ENCODE measurements at places on chromosomes 3 and 15.

- DNase-seq = no peak
Observed at GRCh38 chr3:31247063-31247447, 285.7 kb upstream of the STT3B start.

DNA sequence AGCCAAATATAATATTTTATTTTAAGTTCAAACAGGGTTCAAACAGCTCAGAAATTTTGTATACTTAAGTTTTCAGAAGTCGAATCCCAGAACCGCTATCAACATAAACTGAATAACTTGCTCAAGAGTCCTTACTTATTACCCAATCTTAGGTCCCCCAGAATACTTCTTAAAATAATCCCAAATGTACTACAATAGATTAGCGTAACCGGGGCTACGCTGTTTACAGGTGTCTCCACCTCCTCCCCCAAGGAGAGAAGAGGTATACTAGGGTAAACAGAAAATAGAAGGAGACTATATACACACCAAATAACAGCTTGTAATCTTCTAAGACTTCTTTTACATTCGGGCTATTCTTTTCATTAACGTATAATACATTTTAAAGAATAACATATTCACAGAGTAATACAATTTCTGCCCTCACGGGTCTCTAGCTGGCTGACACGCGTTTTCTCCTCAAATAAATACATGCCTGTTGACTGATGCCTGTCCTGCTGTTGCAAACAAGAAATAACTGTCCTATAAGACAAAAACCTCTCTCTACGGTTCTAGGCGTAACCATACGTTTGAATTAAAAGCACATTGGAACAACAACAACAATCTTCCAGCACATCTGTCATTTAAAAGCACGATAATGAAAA lies 1.3 kb downstream of the DENND4A start:
- no peak for DNase-seq

GRCh38 chr15:34001536-34001935 lies 33.2 kb downstream of the CHRM5 start:
- no peak for DNase-seq

GRCh38 chr15:88257311-88258092 lies 963 bp upstream of the NTRK3 start:
- DNase-seq = no peak

- DNase-seq = no peak
Observed at GRCh38 chr15:90596943-90597342, 67.2 kb downstream of the CRTC3 start.

DNA sequence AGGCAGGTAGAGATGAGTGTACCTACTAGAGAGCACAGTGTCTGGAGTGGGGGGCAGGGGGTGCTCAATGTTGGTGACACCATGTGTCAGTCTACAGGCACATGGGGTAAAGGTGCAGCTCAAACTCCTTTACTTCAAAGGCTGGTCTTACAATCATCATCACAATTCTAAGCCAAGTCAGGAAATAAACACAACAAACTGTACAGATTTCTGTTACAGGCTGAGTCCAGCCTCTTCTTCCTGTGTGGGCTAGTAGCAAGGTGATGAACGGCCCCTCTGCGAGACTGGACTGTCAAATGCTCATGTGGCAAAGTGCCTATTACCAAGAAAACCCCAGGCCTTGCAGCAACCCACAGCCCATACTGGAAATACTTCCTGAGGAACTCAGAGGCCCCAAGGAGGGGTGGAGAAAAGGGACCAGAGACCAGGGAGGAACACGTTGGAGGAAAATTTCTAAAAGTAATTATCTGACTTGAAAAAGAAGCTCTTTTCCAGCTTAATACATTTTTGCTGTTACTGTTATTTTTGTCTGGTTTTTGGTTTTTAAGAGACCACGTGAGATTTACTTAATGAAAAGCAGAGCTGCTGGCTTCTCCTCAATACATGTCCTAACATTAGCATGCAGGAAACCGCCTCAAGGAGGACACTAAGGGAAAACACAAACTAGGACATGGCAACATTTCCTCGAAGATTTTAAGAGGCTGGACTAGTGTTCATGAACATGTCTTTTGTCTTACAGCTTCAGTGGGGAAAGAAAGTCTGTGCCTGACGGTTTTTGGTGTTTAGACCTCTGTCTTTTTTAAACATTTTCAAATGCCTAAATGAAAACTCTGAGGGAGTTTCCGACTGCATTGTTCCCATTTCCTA lies 29.5 kb downstream of the TBC1D2B start:
- DNase-seq = no peak

DNA sequence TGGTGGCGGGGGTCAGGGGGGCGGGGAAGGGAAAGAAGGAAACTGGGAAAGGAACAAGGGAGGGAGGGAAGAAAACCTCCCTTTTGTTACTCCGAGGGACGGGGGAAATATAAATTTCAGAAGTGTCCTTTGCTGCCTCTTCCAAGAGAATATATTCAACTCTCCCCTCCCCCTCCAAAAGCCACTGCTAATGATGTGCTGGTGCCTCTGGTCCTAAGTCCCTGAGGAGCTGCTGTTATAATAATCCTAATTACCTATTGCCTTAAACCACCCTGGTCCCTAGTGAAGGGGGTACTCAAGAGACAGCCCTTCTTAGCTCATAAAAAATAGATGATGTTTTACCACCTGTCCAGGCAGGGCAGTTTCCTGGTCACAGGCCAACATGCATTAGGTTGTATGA lies 118.3 kb upstream of the TRIM42 start:
- DNase-seq = no peak

- DNase-seq = no peak
Observed at GRCh38 chr3:170359178-170359704, 1.7 kb downstream of the SKIL start.

DNA sequence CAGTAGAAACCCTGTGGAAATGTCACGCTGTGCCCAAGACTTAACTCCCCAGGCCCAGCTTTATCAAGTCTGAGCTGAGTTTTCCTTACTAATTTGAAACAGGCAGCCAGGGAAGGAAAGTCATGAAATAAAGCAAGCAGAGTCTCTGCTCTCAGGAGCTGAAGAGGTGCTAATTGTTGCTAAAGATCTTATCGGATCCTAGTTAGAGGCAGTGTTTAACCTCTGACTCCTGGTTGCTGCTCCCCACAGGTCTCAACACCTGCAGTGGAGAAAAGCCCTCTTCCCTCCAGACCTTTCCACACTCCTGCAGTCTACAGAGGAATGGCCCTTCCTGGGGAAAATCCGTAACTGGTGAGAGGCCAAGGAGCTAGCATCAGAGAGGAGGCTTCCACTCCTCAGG lies 628.2 kb downstream of the NTRK3 start:
- DNase-seq = no peak

DNA sequence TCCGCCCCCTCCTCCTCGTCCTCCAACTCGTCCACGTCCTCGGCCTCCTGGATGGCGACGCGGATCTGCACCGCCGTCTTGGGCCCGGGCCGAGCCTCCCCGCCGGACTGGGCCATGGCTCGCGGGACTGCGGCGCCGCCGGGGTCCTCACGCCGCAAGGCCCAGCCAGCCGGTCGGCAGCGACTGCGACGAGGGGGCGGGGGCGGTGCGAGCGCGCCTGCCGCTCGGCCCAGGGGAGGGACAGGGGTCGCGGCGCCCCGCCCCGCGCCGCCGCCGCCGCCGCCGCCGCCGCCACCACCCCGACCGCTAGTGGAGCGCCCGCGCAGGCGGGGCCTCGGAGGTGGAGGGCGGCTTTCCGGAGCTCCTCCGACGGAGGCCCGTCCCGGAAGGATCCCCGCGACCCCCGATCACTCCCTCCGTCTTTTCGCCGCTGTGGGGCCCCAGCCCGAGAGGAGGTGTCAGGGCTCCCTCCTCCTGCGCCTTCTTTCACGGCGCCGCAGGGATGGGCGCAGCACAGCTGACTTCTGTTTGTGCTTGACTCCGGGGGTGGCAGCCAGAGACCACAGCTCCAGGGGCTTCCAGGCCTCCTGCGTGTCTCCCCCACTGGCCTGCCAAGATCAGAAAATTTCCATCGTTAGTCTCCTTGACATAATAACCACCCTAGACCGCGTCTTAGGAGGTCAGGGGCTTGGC lies at the start of gene LARP6:
LARP6 (minus strand) TSS at position 185 of the 693 bp plus-strand sequence; CDS start at position 116, 69 bp downstream.
- peak; percentile 51 for DNase-seq

- no peak for DNase-seq
Observed at GRCh38 chr15:58856086-58856485, 77.4 kb downstream of the SLTM start.

DNA sequence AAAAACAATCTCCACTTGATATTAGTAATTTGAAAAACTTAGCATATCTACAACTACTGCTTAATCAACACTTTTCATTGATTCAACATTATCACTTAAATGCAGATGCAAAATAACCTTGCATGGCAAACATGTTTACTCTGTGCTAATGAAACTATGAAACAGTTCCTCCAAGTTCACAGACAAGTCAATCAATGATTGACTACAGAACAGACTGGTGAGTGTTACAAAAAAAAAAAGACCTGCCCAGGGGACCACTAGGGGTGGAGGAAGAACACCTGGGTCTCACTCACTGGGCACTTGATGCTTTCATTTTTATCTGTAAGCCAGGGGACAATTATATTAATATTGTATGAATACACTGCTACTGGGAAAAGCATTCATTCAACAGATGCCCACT lies 4.3 kb upstream of the NR2C2 start:
- no peak for DNase-seq
